GF-D8 (cell line): ENCODE measurements at places on chromosomes 12 and 14.

DNA sequence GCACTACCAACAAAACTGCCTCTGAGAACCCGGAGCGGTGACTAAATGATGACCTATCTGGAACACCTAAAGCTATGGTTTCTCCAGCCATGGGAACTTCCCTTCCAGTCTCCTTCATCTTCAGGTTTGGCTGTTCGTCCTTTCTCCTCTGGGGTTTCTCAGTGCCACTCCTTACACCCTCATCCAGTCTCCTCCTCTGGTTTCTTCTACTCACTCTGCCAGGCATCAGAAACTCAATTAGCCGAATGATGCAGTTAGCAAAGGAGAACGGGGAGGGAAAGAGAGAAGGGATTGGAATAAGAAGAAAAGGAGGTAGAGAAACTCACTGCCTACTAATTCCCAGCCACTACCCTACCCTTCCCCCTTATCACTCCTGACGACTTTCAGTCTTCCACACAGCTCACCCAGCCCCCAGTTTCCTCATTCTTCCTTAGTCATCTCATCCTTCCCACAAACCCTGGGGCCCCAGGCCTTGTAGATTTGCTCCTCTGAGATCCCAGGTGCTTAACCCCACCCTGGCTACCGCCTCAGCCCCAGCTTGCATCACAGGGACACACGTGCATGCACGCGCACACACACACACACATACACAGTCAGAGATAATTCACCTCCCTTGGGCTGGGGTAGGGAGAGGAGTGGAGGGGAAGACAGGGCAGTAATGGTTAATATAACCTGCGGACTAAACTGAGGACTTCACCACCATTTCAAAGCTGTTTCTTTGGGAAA is 13.0 kb downstream of the FGD6 start:
- DNase-seq = no peak

DNA sequence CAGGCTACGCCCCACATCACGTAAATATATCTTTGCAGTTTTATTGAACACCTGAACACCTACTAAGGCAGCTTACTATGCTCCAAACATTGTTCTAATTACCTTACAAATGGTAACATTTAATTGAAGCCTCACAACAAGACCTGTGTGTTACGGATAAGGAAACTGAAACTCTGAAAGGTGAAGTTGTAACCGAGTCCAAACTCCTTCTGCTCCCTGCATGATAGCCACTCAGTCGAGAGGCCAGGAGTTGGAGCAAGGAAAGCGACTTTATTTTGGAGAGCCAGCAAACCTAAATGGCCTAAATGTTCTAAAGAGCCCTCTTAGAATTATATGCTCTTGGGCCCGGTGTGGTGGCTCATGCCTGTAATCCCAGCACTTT is 12.6 kb upstream of the TRPV4 start:
- no peak for DNase-seq

GRCh38 chr14:89236851-89237250 is 180.2 kb downstream of the FOXN3 start:
- no peak for DNase-seq

DNA sequence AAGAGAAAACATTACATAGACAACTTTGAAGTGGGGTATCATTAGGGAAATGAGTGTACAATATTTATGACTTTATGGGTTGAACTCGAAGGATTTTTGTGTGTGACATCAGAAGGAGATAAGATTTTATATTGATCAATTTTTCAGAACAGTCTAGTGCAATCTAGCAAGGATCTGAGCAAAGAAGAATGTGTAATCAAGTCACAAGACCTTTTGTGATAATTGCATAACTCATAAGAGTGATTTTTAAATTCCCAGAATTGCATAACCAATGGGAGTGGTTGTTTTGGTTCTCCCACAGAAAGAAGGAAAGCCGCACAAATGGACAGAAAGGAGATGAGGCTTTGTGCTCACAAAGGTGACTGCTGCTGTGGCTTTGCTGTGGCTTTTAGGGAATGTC is 441.8 kb upstream of the FLRT2 start:
- DNase-seq = no peak

DNA sequence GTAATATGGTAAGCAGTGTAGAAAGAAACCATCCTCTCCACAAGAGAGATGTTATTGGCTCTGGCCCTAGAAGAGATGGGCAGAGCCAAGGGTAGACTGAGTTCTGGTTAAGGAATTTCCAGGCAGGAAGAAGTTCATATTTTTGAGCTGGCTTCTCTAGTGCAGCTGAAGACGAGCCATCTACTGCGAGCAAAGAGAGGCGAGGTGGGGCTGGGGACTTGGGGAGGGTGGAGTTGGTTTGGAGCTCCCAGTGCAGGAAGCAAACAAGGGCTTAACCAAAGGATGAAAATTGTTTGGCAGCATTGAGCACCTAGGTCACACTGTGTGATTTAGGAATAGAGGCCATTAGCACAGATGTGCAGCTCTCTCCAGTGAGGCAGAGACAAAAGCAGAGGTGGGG is 239.6 kb downstream of the ZFP36L1 start:
- no peak for DNase-seq

- no peak for DNase-seq
Observed at GRCh38 chr14:52547027-52547426, 5.3 kb downstream of the TXNDC16 start.

GRCh38 chr12:11862798-11863197 is 207.9 kb upstream of the BCL2L14 start:
- no peak for DNase-seq

DNA sequence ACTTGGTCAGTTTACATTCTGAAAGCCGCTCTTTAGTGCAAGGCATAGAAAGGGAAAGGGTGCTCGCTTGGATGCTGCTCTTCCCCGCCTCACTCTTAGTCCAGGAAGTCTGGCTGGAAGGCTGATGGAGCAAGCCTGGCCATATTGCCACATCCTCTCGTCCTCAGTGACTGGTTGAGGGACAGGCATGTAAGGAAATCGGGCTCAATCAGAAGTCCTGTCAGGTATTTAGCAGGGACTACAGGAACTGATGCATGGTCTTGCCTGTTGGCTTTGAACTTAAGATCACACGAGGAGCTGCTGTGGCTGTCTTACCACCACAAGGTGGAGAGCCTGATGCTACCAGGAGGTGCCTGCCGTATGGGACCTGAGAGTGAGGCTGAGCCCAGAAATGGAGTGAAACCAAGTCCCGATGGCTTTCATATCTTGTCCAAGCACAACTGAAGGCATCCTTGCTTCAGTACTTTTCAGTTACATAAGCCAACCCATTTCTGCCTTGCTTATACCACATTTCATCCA is 10.7 kb upstream of the C12orf75 start:
- DNase-seq = no peak

- no peak for DNase-seq
Observed at GRCh38 chr14:89455412-89455811, 38.4 kb upstream of the FOXN3 start.

DNA sequence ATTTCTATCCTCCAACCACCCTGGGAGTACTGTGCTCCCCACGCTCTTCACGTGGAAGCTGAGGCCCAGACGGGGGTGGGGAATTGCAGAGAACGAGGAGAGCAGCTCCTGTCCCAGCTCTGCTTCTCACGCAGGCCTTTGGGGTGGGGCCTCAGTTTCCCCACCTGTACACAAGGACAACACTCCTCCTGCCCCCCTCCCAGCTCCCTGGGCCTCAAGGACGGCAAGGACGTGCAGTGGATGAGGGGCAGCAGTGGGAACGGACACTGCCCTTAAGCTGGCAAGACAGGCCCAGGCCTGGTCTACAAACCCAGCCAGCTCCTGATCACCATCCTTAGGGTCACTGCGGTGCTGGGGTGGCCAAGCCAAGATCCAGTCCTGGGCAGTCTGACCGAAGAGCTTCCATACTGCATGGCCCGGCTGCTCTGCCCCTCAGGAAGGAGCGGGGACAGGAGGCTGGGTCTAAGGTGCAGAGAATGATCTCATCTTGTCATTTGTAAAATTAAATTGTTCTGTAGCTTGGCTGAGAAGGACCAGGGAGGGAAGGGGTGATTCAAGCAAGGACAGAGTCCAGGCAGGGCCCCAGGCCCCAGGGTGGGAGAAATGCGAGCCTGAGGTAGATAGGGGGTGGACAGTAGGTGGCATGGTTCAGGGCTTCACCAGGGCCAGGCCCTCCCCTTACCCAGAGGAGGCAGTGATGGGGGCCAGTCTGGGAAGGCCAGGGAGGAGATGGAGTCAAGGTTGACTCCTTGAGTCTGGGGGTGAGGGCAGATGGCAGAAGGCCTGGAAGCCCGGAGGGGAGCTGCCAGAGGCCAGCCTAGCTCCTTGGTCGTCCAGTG is 1.3 kb upstream of the CLBA1 start:
- DNase-seq = no peak

GRCh38 chr14:31387091-31387490 is 33.3 kb downstream of the HEATR5A start:
- DNase-seq = no peak

DNA sequence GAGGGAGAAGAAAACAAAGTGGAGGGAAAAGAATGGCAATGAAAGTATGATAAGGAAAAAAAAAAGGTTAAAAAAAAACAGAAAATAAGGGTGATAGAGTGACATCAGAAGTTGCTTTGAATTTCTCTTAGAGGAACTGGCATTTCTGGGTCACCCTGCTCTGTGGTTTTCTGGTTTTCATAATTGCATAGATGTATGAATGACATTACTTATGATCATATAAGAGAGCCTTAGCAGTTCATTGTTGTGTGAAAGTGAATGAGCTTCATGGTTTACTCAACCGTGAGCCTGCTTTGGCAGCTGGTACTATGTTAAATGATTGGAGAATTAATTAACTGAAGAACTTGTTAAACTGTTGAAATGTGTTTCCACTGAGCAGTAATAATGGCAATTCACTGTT is 336.4 kb upstream of the FBXO33 start:
- DNase-seq = no peak

- DNase-seq = peak; percentile 15
Observed at GRCh38 chr12:54968181-54968730, 16.3 kb downstream of the TESPA1 start.

DNA sequence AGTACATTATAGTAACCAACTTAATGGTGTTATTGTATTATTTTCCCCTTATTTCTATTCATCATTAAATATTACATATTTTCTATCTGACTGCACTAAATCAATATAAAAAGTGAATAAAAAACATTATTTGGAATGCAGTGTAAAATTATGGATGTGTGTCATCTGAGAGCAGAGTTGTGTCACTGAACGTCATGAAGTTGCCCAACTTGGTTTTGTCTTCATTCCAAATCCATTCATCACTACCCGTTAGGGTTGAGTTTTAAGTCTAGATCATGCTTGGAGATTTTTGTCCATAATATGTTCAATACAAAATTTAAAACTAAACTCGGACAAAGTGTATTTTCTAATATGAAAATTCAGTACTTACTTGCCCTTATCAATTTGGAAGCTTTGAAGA is 16.1 kb downstream of the KLRF1 start:
- no peak for DNase-seq

- DNase-seq = no peak
Observed at GRCh38 chr14:90784621-90785270, 31.5 kb downstream of the TTC7B start.

DNA sequence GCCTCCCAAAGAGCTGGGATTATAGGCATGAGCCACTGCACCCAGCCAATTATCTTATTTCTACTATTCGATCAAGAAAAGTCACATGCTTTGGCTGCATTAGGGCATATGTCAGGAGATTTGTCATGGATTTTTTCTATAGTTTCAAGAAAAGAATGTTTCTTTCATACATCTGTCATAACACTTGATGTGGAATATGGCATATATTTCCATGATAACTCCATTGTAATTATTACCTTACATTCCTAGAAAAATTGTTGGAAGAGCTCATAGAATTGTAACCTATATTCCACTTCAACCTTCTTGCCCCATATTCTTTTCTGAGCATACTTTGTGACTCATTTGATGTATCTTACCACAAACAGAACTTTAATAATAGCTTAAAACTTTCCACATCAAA is 740.9 kb upstream of the FLRT2 start:
- no peak for DNase-seq

DNA sequence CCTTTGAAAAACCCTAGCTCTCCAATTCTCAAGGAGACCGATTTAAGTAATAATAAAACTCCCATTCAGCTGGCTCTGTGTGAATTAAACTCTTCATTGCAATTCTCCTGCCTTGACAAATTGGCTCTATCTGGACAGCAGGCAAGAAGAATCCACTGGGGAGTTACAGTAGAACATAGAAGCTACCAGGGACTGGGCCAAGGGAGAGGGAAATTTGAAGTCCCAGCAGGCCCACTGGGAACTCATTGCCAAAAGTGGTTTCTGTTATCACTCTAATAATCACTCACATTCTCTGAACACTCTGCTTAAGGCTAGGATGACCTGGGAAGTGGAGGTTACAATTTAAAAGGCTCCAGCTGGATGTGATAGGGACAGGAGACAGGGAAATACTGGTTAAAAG is 384.5 kb upstream of the CCDC196 start:
- no peak for DNase-seq

DNA sequence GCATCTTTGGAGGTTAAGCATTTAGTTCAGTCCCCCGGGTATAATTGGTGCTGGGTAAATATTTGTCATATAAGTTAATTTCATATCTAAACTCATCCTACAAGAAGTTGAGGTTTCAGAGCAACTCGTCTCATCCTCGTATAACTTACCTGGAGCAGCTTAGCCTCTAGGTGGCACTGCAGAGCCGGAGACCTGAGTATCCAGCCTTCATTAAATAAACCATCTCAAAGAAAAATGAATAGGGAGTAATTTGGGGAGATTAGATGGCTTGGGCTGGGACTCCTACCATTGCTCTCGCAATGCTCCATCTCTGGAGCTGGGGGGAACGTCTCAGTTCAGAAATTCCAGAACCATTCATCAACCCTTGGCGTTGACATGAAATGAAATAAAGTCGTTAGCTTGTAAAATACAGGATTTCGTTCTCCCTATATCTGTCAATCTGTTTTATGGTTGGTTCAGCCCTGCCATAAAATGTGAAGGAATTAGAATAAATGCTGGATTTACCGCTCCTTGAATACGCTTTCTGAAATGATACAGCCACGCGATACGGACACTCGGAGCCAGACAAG is 122.9 kb upstream of the TMEM132D start:
- no peak for DNase-seq

GRCh38 chr14:94945615-94946014 is 175.7 kb upstream of the GSC start:
- no peak for DNase-seq

- DNase-seq = no peak
Observed at GRCh38 chr12:129911428-129912049, 7.7 kb upstream of the TMEM132D start.

DNA sequence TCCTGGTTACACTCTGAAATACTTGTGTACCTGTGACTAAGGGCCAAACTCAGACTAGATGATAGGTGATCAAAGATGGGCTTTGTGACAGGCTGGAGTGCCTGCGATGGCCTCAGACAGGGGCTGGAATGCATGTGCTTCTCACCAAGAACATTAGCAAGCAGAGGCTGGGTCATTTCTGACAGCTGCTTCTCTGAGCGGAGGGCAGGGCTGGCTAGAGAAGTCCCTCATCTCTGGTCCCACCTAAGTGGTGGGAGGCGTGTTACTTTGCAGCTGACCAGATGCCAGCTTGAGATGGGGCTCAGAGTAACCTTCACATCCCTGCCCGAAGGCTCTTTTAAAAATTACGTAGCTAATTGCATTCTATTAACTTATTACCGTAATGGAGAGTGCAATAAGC is 106.8 kb upstream of the RTL1 start:
- no peak for DNase-seq

GRCh38 chr12:123131291-123131832 is 19.5 kb downstream of the PITPNM2 start:
- DNase-seq = no peak
